ENCODE measurements at places on chromosomes 16 and 17.

DNA sequence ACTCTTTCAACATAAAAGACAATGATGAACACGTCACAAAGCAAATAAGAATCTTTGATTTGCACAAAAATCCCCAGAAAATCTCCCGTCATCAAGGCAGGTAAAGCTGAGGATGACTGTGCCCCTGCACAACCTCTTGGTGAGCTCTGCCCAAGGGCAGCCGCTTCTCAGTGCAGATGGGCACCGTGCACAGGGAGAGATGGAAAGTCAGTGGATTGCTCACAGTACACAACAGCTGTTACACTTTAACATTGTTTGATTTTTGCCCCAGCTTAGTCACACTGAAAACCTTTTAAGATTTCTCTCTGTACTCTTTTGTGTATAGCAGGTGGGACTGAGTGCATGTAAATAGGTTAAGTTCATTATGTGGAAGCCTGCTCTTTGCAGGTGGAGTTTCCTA is 104.2 kb downstream of the CDK5R1 start:
- no peak for DNase-seq

- no peak for DNase-seq
Observed at GRCh38 chr16:60646631-60647030, 1389.6 kb downstream of the CDH8 start.

GRCh38 chr17:66551839-66552238 is 249.4 kb downstream of the PRKCA start:
- no peak for DNase-seq

GRCh38 chr17:9878786-9879525 is 26.1 kb downstream of the RCVRN start:
- no peak for DNase-seq

DNA sequence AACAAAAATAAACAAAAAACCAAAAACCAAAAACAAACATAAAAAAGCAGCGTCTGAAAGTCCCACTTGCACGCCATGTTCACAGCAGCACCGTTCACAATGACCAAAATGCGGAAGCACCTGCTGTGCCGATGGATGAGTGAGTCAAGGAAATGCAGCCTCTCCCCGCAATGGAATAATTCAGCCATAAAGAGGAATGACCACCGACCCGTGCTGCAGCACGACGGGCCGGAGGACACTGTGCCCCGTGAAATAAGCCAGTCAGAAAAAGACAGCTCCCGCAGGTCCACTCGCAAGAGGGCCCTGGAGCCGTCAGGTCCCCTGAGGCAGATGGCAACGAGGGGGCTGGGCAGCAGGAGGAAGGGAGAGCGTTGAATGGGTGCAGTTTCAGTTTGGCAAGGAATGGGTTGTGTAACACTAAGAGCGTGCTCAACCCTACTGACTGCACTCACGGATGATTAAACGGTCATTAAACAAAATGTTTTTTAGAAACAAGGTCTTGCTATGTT is 5.1 kb downstream of the CLCN7 start:
- no peak for DNase-seq

GRCh38 chr17:40560592-40561293 is 4.5 kb downstream of the CCR7 start:
- peak; percentile 69 for DNase-seq

DNA sequence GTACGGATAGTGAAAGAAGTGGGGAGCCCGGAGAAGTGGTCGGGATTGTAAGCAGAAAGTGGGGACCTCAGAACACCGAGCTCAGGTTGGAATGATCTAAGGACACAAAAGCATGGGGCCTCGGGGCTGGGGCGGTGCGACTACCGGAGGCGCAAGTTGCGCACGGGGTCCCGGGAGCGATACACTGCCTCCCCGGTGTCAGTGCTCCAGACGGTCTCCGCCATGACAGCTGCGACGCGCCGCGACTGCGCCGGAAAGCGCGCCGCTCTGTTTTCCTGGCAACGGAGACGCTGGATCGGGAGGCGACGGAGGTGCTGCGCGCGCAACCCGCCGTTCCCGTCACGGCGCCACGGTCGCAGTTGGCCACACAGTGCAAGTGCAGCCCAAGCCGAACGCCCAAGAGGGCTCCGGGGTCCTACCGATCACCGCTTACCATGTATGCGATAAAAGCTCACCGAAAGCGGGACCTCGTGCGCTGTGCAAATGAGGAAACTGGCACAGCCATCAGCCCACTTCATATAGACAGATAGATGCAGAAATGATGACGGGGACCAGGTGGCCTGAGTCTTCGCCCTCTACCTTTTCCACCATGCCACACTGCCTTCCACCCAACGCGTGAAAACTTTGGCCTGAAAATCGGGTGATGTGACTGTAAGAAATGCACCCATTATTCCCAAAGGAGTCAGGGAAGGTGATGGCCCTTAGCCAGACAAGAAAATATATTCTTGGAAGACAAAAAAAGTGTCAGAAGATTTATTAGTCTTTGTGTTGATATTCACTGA is at the start of gene MKS1:
MKS1 (minus strand) TSS at position 249 of the 782 bp plus-strand sequence; CDS start at position 224, 25 bp downstream.
- DNase-seq, result peak; percentile 97
